ENCODE measurements at places on chromosomes 11 and 22. TPM values are rescaled to one million over a fixed set of nuclear protein-coding genes. Genes with fewer than 3 reads are reported as not detected.

- peak overlapping the region; percentile 88 for H3K27ac ChIP-seq
- DNase-seq: no peak
- peaks cover 44% of the 10 kb centered on the region for H3K4me1 ChIP-seq
- no peaks in the 10 kb centered on the region for H3K36me3 ChIP-seq
- H3K27me3 ChIP-seq: no peaks in the 10 kb centered on the region
- H3K4me3 ChIP-seq: no peak overlapping the region
These were observed 22.7 kb downstream of the KIAA1671 start for GRCh38 chr22:24975125-24975640.

GRCh38 chr11:16280256-16280682, 76.1 kb downstream of the SOX6 start:
- DNase-seq: no peak
- H3K4me3 ChIP-seq: no peak overlapping the region
- no peaks in the 10 kb centered on the region for H3K27me3 ChIP-seq
- H3K27ac ChIP-seq: no peak overlapping the region
- no peaks in the 10 kb centered on the region for H3K36me3 ChIP-seq

Gene C11orf97
- total RNA-seq: not detected

DNA sequence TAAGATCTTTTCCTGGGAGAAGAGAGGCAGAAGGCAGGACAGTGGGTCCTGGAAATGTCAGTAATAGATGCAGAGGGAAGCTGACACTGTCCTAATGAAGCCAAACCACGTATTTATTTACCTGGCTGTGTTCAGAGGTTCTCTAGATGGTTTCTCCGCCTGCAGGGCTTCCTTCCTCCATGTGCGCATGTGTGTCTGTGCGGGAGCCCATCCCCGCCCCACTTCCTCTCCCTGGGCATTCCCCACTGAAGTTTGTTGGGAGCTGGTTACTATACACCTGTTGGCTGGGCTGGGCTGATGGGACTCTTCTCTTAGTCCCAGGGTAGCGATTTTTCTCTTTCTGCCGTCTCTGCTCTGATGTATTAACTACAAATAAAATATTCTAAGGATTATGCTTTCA, 204.9 kb upstream of the TBCEL start:
- H3K36me3 ChIP-seq: no peaks in the 10 kb centered on the region
- no peak overlapping the region for H3K4me3 ChIP-seq
- no peak for DNase-seq
- H3K4me1 ChIP-seq: no peaks in the 10 kb centered on the region

GRCh38 chr11:100573911-100574513, 113.1 kb upstream of the ARHGAP42 start:
- H3K27me3 ChIP-seq: no peaks in the 10 kb centered on the region
- H3K27ac ChIP-seq: no peak overlapping the region
- no peaks in the 10 kb centered on the region for H3K4me1 ChIP-seq
- H3K36me3 ChIP-seq: no peaks in the 10 kb centered on the region

DNA sequence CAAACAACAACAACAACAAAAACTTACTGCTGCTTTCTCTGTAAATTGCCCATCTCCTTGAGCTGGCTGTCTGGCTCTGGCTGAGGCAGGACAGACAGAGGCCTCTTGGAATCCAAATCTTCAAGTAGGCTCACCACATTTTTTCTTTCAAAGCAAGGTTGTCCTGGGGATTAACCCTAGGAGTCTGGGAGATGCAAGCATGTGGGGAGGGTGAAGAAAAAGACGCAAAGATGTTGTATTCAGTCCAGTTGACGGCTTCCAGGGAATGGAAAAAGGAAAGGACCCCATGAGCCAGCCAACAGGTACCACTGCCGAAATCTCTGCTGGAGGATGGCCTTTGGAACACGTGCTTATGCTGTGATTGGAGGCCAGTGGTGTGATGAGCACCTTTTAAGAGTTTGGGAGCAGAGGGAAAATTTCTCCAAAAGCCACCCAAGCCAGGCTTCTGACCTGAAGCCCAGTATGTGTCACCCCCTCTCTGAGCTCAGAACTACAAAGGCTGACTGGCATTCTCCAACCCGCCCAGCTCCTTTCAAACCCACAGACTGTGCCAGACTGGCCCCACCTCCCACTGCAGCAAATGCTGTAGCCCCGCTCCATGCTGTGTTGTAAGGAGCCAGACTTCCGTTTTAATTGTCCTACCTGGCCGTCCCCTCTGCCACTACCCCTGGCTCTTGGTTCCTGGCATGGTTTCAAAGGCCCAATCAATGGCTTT, 10.8 kb downstream of the BLID start:
- DNase-seq: no peak
- no peaks in the 10 kb centered on the region for H3K27me3 ChIP-seq

Gene RIMBP3B
- 0.08 TPM for total RNA-seq

Gene C11orf91
- not detected for total RNA-seq

DNA sequence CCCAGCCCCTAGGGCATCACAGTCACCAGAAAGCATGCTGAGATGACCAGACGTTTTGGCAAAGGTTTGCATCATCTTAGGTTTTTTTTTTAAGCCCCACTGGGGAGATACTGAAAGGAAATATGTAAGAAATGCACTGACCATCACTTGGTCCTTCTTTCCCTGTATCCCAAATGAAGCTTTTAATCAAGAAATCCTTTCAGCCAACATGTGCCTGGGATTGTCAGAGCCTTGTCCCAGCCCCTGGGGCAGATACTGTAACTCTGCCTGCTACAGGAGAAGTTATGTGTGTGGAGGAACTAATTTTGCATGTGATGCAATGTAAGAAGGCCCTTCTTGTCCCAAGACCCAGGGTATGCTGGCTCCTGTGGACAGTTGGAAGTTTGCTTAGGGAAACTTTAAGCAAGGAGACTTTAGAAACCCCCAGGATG, 65.6 kb downstream of the PPFIBP2 start:
- H3K4me1 ChIP-seq: no peaks in the 10 kb centered on the region
- H3K27ac ChIP-seq: no peak overlapping the region
- H3K4me3 ChIP-seq: no peak overlapping the region
- peak; percentile 74 for DNase-seq
- no peaks in the 10 kb centered on the region for H3K36me3 ChIP-seq

DNA sequence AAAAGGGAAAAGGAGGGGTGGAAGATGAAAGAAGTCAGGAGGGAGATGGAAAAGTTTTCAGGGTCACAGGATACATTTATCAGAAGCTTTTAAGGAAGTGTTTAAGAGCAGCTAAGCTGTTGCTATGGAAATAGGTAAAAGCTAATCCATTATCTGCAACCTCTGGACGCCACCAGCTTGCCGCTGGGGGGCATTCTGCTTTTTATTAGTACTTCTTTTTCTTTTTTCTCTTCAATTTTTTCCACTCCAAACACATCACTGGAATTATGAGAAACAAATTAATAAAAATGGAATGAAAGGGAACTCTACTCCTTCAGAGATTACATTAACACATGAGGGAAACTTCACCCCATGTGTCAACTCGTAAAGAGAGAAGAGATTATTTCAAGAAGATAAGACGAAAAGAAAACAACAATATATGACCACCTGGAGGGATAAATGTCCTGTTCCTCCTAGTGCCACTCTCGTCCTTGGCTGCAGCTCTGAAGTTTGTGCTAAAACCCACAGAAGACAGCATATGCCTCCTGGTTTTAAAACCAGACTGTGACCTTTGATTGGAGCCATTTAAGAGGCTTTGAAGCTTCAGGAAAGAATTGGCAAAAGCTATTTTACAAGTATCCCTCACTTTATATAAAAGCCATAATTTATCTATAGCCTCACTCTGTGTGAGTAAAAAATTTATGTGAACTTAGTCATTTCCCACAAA, 972.8 kb downstream of the OPCML start:
- no peaks in the 10 kb centered on the region for H3K36me3 ChIP-seq
- DNase-seq: no peak
- H3K27me3 ChIP-seq: no peaks in the 10 kb centered on the region
- no peak overlapping the region for H3K27ac ChIP-seq
- H3K4me3 ChIP-seq: no peak overlapping the region
- no peaks in the 10 kb centered on the region for H3K4me1 ChIP-seq

DNA sequence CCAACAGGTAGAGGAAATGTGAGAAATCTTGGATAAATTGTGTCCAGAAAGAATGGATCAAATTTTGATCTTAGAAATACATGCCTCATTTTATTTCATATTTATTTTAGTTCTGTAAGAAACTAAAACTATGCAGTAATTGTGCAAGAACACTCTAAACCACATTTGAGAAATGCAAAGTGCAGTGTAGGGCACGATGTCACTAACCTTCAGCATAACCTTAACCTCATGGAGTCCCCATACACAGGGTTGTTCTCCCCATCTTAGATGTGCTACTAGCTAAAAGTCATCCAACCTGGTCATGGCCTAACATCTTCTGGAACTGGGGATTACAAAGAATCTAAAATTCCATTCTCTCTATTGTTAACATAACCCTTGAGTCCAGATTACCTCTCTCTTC, 48.4 kb upstream of the ARHGAP42 start:
- peaks cover 2% of the 10 kb centered on the region for H3K4me1 ChIP-seq
- DNase-seq: no peak
- no peaks in the 10 kb centered on the region for H3K36me3 ChIP-seq
- no peak overlapping the region for H3K4me3 ChIP-seq
- no peaks in the 10 kb centered on the region for H3K27me3 ChIP-seq

DNA sequence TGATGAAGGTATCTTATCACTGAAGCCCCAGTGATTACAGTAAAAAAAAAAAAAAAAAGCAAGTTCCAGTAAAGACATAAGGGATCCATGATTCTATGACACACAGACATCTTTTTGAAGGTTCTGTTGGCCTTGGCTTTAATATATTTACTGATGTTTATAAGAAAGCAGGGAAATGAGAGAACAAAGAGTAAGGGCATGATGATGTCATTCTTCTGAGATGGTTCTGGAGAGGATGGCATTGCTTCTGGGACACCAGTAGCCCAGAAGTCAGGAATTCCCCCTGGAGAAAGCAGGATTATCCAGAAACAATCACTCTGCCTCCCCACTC, 233.6 kb downstream of the FAM76B start:
- no peak overlapping the region for H3K4me3 ChIP-seq
- H3K36me3 ChIP-seq: no peaks in the 10 kb centered on the region
- no peaks in the 10 kb centered on the region for H3K27me3 ChIP-seq
- no peaks in the 10 kb centered on the region for H3K4me1 ChIP-seq
- H3K27ac ChIP-seq: no peak overlapping the region

GRCh38 chr11:26027887-26028286, 304.0 kb upstream of the ANO3 start:
- no peaks in the 10 kb centered on the region for H3K36me3 ChIP-seq
- no peak overlapping the region for H3K4me3 ChIP-seq
- H3K4me1 ChIP-seq: no peaks in the 10 kb centered on the region
- no peaks in the 10 kb centered on the region for H3K27me3 ChIP-seq

Gene OR52E5
- total RNA-seq: not detected

Gene OR4A16
- not detected for total RNA-seq

DNA sequence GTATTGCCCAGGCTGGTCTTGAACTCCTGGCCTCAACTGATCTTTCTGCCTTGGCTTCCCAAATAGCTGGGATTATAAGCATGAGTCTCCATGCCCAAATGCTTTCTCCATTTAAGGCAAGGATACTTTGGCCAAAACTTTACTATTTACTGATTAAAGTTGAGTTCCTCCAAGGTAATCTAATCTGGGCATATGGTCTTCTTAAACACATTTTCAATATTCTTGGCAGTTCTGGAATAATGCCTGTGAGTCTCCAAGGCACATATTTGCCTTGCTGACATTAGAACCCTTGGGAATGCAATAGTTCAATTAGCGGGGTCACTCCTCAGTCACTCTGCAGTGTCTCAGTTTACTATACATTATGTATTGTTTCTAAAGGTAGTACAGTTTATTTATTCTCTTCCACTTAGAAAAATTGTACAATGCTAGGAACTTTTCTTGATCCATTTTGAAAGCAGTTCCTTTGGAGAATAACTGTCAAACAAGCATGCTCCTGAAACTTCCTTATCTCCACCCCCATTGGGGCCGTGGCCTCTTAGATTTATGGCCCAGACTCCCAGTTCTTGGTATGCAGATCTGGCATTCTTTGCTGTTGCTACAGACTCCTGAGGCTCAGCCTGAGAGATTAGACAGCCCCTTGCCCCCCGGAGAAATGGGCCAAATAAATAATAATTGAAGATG, 13.1 kb upstream of the RAB38 start:
- no peaks in the 10 kb centered on the region for H3K36me3 ChIP-seq
- DNase-seq: no peak
- H3K27ac ChIP-seq: no peak overlapping the region
- H3K27me3 ChIP-seq: no peaks in the 10 kb centered on the region

DNA sequence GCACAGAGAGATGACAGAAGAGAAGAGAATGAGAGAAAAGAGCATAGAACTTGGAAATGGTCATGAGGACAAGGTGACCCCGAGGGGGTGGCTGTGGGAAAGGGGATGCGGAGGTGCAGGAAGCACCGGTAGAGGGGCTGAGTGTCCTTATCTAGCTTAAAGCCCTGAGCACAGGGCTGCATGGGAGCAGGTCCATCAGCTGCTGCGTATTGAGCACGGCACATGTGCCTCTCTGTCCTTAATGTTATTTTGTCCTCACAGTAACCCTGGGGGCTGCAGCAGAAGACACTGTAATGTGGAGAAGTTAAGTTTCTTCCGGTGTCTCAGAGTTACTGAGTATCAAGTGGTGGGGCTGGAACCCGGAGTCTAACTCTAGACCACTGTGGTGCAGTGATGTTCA, 94.4 kb upstream of the OR4B1 start:
- no peaks in the 10 kb centered on the region for H3K27me3 ChIP-seq
- no peak overlapping the region for H3K27ac ChIP-seq
- H3K36me3 ChIP-seq: no peaks in the 10 kb centered on the region
- H3K4me3 ChIP-seq: no peak overlapping the region
- no peaks in the 10 kb centered on the region for H3K4me1 ChIP-seq

DNA sequence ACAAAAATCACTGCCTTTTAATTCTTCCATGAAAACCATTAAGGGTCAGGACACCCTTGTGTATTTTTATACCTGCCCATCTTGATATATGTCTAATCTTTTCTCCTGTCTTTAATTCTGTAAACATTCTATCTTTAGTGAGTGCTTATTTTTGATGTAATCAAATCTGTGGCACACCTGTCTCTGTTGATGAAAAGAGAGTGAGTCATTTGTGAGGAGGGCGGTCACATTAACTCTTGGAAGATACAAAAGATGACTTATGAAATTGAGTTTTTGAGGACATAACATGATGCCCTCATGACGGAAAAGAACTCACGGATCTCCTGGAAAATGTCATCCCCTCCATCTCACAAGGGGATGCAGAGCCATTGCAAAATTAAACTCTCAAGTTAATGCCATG, 206.5 kb upstream of the PGR start:
- DNase-seq: no peak
- no peak overlapping the region for H3K4me3 ChIP-seq
- H3K4me1 ChIP-seq: no peaks in the 10 kb centered on the region
- no peaks in the 10 kb centered on the region for H3K27me3 ChIP-seq
- no peak overlapping the region for H3K27ac ChIP-seq

DNA sequence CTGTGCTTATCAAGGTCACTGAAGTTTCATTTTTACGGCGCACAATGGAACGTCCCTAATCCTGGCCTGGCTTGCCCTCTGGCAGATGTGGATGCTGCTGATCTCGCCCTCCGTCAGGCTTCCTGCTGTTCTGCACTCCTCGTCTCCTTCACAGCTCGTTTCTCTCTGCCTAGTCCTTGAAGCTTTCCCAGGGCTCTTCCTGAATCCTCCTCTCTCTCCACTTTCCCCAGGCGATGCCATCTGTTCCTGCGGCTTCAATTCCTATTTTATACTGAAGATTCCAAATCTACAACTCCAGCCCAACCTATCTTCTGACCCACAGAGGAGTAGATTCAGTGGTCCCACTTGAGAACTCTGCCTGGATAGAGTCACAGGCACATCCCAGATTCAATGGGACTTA, 14.2 kb downstream of the SLC22A8 start:
- no peaks in the 10 kb centered on the region for H3K27me3 ChIP-seq
- no peak overlapping the region for H3K27ac ChIP-seq
- H3K36me3 ChIP-seq: no peaks in the 10 kb centered on the region

Gene CXCR5
- not detected for total RNA-seq

GRCh38 chr11:9507277-9507580, 46.4 kb downstream of the ZNF143 start:
- no peak overlapping the region for H3K4me3 ChIP-seq
- no peak overlapping the region for H3K27ac ChIP-seq
- H3K27me3 ChIP-seq: no peaks in the 10 kb centered on the region
- peaks cover 36% of the 10 kb centered on the region for H3K36me3 ChIP-seq

Data from right atrium auricular region (tissue), 2 donors.